ENCODE measurements at places on chromosomes 3 and 15.
A peak's percentile ranks its signal among the peaks of the same experiment; 100 is the strongest.

DNA sequence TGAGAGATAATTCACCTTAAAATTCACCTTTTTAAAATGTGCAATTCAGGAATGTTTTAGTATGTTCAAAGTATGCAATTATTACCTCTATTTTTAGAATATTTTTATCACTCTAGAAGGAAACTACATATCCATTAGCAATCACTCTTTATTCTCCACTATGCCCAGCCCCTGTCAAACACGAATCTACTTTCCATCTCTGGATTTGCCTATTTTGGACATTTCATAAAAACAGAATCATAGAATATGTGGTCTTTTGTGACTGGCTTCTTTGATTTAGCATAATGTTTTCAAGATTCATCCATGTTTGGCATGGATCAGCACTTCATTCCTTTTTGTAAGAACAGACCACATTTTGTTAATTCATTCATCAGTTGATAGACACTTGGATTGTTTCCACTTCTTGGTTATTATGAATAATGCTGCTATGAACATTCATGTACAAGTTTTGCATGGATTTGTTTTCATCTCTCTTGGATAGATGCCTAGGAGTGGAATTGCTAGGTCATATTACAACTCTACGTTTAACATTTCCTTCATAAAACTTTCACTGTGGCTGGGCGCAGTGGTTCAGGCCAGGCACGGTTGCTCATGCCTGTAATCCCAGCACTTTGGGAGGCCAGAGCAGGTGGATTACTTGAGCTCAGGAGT, 12.7 kb downstream of the HMCES start:
- DNase-seq, result no peak

- DNase-seq, result no peak
Measured at GRCh38 chr15:69009341-69009740, 5.2 kb upstream of the NOX5 start.

- no peak for DNase-seq
Measured at GRCh38 chr3:126125341-126125740, 41.4 kb upstream of the SLC41A3 start.

DNA sequence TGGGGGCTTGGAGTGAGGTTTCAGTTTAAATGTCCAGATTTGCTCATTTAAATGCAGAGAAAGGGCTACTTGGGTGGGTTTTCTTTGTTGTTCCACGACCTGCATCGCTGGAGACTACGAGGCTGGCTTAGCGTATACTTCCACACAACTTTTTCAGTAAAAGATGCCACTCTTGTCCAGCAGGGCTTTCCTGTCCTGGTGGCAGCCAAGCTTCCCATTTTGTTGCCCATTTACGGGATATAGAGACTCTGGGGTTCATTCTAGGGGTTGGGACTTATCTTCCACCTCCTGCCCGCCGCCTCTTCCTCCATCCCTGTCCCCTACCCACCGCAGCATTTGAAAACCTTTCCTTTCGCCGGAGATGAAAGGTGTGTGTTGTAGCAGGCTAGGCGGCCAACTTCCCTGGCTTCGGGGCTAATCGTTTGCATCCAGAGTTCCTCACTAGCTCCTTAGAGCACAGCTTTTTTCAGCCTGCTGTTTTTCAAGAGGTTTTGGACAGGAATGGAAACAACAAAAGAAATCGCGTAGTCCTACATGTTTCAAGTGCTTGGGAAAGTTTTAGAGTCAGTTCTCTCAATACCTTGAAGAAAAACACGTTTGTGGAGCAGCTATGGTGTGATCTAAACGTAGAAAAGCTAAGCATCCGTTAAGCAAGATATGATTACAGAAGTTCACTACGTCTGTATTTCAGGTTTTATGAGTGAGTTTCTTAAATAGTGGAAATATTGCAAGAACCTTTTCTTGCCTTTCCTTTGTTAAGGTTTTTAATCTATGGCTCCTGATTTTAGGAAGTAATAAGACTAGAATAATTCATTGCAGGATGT, 843 bp downstream of the CHRNA5 start:
- DNase-seq, result no peak

DNA sequence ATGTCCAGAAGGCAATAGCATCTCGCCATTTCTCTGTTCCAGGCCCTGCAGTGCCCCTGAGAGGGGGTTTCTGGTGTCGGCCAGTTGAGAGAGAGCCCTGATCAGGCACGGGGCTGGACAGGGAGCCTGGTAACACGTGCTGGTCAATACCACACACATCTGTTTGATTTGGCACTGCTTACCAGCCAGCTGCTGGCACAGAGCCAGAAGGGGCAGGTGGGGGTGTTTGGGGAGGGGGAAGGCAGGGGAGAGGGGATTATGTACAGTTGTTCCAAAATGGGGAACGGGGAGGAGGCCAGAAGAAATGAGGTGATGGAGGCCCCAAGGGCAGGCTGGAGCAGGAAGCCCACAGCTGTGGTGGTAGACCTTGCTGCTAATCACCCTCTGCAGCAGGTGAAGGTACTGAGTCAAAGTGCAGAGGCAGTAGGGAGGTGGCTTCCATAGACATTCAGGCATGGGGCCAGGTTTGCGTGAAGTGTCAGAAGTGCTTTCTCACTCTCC, 153.5 kb upstream of the LPP start:
- DNase-seq, result no peak

DNA sequence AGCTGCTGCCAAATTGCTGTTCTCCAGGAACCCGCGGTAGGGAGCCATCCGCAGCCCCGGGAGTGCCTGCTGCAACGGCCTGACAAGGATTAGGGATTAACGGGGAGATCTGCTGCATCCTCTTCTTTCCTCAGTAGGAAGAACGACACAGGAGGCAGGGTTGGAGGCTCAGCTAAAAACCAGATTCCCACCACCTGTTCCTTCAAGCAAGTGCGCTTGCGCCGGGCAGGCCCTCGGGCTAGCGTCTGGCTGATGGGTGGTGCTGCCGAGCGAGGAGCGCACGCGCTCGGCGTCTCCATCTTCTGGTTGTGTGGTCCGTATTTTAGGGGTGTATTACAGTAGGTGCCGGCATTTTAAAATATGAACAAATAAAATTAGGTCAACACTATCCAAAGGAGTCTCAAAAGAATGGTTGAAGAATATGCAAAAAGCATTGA, 25.4 kb upstream of the SLC25A26 start:
- DNase-seq, result no peak

DNA sequence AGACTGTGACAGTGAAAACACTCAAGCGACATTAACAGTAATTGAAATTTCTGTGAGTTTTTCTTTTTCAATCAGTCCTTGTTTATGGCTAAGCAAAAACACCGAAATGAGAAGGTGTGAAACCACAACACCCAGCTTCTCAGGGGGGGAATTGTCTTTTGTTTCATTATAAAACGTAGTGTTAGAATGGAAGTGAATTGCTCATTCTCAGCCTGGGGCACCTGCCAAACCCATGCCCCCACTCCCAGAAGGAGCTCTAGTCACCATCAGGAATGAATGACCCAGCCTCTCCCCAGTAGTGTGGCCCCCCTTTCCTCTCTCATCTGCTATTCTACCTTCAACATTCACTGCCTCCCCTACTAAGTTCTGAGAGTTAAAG, 185.8 kb upstream of the CFAP20DC start:
- no peak for DNase-seq

GRCh38 chr15:101371519-101371918, 76.5 kb upstream of the SNRPA1 start:
- DNase-seq, result no peak

- no peak for DNase-seq
Measured at GRCh38 chr3:9117220-9117619, 132.2 kb downstream of the SRGAP3 start.

GRCh38 chr15:68252925-68253534, 23.5 kb upstream of the CLN6 start:
- peak; percentile 55 for DNase-seq

DNA sequence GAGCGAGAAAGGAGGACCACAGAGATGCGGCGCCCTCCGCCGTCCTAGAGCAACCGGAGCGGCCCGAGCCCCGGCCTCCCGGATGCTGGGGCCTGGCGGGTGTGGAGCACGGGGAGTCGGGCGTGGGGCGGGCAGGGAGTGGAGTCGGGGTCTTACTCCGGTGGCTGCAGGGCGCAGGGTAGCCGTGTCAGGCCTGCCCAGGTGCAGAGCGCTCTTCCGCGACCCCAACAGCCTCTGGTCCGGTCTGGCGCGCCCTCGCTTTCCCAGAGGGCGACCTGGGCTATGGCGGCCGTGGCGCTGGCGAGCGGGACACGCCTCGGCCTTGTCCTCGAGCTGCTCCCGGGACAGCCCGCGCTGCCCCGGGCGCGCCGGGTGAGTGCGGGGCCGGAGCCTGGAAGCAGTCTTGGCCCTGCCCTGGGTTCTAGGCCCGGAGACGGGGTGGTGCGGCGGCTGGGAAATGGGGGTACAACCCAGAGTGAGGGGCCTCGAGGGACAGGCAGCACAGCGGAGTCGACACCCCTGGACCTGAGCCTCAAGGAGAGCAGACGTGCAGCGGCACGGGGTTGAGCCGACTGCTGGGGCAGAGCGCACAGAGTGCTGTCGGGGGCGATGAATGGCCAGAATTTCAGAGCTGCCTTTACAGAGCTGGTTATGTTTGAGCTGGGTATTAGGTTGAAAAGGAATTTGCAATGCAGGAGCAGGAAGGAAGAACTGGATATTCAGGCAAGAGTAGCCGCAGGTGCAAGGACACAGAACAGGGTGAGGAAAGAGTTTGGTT, at the start of gene ZNF662:
TSS of gene ZNF662 (plus strand) at position 73 of the 778 bp plus-strand sequence. CDS start 1,973 bp downstream, outside the sequence.
- DNase-seq, result no peak

- no peak for DNase-seq
Measured at GRCh38 chr3:196778755-196779154, 39.1 kb downstream of the PAK2 start.

DNA sequence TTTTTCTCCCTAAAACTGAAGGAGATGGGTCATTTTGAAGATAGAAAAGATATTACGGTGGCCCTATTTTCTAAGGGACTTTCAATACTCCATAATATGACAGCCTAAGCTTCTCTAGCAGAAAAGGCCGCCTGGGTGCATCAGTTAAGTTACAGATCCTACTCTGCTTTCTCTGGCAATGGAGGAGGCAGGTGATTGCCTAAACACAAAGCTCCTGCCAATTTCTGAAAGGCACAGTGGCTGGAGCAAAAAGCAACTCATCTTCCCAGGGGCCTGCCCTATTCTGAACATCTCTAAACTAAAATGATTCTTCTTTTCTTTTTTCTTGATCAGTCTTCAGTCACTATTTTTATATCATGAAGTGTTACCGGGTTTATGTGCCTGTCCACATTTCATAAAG, 276.7 kb downstream of the CNTN4 start:
- no peak for DNase-seq

Data from GF-D8 (cell line).